Spleen (tissue), 13 donors: ENCODE measurements at places on chromosomes 2 and 18. TPM values are rescaled to one million over a fixed set of nuclear protein-coding genes. Genes with fewer than 3 reads are reported as not detected.

ALKAL2 gene
- total RNA-seq: 15.5 TPM

CHRNG gene
- total RNA-seq: not detected

STPG4 gene
- 0.46 TPM for total RNA-seq

LRRTM4 gene
- not detected for total RNA-seq

TSPYL6 gene
- total RNA-seq: not detected

SNTG2 gene
- 49.8 TPM for total RNA-seq

EMILIN2 gene
- 22.3 TPM for total RNA-seq

KRTCAP3 gene
- total RNA-seq: 2.2 TPM
